Epithelial cell of esophagus (primary cell): ENCODE measurements at places on chromosomes 3 and 15.
A peak's percentile ranks its signal among the peaks of the same experiment; 100 is the strongest.

- no peak for DNase-seq
These were observed 107.1 kb downstream of the STT3B start for GRCh38 chr3:31639828-31640227.

GRCh38 chr3:186986816-186987215 lies 56.5 kb downstream of the ST6GAL1 start:
- DNase-seq = no peak

- DNase-seq = no peak
These were observed 31.8 kb downstream of the TTC14 start for GRCh38 chr3:180633722-180634121.

GRCh38 chr3:98551754-98552153 lies 20.0 kb downstream of the GPR15 start:
- DNase-seq = no peak

DNA sequence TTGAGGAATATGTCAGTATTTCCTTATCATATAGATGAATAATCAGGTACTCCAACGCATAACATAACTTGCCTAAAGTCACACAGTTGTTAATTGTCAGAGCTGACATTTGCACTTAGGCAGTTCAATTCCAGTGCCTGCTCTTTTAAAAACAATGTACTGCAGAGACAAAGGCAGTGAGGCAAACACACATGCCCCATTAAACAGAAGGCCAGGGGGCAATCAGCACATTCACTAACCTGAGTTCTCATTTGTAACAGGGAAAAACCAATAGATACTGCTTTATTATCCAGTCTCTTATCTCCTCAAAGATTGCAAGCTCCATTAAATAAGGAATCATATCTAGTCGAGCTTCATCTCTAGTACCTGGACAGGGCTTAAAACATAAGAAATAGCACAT lies 1017.4 kb downstream of the SQOR start:
- DNase-seq = no peak

DNA sequence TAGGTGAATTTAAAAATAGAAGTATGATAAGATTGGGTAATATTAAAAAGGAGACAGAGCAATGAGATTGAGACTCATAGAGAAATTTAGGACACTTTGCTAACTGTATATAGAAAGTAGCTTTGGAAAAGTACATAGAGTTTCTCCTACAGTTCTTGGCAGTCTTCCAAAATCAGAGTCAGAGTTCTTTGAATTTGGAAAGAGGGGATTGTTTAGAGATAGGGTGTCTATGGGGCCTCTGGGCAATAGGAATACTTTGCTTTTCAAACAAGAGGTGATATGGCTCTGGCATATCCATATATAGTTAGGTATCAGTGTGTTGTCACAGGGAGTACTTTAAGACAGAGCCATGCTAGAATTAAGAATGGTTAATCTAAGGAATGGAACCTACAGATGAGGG lies 477.1 kb upstream of the KCNMB2 start:
- peak; percentile 4 for DNase-seq

DNA sequence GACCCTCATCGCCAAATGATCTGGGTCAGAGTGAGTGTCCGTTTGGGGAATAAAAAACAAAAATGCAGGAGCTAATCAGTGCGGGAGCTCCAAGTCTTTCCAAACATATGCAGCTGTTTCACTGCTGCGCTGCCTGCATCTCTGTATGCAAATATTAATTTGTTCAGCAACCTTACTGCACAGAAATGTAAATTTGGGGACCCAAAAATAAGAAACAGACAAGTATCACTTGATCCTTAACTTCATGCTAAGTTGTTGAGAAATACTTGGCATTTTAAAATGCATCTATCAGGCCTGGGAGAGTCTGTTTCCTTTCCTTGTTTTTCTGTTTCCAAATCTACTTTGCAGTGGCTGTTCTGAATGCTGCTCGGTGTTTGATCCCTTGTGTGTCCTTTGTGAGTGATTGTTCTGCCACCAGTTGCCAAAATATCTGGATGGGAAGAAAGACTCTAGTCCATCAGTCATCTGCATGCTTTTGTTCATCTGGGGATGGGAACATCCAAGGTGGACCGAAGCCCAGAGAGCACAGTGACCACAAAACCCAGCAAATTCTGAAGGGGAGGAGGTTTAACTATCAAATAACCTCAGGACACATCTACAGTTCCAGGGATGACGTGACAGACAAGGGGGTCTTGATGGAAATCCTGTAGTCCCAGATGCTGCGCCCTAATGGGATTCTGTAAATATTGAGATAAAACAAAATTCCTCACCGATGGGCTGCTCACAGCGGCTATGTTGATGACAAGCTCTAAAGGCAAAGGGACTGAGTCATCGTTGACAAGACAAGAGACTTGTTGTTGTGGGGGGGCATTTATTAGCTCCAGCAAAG lies 199.5 kb upstream of the WNT5A start:
- peak; percentile 4 for DNase-seq

DNA sequence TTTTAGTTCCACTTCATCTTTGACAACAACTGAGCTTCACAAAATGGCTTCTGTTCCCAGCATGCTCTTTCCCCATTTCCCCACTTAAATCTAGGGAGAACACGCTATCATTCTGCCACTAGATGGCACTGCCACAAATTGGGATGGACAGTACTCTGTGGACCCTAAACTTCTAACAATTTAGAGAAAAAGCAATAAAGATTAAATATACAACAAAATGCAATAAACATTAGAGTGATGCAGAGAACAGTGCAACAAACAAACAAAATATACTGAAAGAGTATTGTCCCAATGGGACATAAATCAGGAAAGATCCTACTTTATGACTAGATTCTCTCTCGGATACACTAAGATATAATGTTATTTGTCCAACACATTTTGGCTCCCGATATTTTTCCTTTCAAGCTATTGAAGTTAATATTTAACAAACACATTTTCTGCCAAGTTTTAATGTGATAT lies 169.7 kb upstream of the TMCO5A start:
- DNase-seq = peak; percentile 53
